ENCODE measurements at places on chromosomes 2 and 18.

DNA sequence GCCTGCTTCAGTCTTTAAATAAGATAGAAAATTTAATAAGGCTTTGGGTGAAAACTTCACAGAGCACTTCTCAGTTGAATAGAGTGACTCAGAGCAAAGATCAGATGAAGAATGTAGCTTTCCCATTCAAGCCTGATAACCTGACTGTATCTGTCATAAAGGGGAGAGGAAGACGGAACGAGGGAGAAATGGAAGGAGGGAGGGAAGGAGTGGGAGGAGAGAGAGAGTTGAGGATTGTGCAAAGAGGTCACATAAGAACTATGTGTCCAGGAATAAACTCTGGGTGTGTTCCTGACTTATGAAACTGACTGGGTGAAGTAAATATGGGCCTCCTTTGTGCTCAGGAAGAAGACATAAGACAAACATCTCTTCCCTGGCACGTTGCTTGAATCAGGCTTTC is 385.5 kb downstream of the LPIN1 start:
- no peak for DNase-seq

DNA sequence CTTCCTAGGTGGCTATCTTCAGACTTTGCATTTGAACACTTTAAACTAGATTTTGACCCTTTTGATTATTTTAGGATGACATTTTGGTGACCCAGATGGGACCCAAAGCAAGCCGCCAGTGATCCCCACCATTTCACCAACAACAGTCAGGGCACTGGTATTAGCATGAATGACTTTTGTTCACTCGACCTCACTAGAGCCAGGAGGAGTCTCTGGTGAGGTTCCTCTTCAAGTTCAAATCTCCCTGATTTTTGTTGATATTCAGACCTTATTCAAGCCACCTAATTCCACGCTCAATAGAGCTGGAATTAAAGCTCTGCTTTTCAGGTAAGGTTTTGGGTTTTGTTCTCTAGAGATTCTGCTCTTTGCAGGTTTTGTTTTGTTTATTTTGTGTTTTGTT is 202.3 kb downstream of the MREG start:
- no peak for DNase-seq

- no peak for DNase-seq
These were observed 73.1 kb downstream of the ACKR3 start for GRCh38 chr2:236642584-236643291.

DNA sequence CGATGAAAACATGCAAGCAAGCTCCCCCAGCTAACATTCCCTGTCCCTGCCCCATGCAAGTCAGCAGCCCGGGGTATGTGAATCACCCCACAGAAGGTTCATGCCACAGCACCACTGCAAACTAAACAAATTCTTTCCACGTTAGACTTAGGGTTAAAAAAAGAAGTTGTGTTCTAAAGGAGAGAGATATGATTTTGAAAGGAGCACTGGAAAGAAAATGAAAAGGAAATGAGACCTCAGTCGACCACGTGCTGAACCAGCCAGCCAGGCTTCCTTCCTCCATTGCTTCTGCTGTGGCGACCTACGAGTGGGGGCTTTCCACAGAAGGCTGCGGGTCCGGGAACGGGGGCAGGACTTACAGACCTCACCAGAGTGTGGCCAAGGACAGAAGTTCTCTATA is 52.0 kb downstream of the ARL4C start:
- no peak for DNase-seq

GRCh38 chr2:148720501-148721001 is 76.0 kb downstream of the EPC2 start:
- DNase-seq, result no peak

DNA sequence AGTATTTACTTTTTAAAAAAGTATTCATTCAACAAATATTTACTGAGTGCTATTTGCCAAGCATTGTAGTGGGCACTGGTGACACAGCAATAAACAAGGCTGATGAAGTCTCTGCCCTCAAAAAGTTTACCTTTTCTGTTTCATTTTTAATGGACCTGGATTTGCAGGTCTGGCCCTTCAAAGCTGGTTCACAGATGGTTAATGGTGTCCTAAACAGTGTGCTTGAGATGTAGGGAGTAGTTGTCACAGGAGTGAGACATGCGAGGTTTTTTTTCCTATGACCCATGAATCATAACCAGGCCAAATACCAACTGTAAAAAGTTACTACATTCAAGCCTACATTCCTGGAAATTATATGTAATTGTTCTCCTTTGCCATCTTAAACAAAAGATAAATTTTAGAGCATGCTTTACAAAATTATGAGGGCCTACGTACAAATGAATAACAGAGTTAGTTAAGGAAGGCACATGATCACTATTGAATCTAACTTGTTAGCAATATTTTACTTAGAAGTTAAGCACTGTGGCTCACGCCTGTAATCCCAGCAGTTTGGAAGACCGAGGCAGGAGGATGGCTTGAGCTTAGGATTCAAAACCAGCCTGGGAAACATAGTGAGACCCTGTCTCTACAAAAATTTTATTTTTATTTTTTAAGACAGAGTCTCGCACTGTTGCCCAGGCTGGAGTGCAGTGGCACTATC is 223.9 kb downstream of the MBD5 start:
- no peak for DNase-seq

GRCh38 chr18:72419914-72420313 is 124.2 kb downstream of the CBLN2 start:
- no peak for DNase-seq

DNA sequence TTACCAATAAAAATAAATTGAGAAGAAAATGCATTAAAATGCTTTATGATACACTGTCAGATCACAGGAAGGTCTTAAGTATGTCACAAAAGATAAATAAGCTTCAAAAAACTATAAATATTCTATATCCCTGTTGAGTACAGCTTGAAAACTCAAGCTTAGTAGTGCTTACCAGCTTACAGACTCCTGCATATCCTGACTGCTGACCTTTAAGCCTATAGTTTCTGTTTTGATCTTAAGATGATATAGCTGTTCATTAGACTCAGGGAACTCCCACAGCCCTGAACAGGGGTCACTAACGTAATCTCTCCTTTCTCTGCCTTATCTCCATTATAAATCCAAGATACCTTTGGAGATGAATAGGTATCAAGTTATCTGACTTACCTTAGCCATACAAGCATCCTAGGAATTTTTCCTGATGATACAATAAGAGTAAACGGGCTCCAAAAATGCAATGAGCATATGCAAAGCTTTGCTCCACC is 93.7 kb upstream of the RBBP8 start:
- no peak for DNase-seq

DNA sequence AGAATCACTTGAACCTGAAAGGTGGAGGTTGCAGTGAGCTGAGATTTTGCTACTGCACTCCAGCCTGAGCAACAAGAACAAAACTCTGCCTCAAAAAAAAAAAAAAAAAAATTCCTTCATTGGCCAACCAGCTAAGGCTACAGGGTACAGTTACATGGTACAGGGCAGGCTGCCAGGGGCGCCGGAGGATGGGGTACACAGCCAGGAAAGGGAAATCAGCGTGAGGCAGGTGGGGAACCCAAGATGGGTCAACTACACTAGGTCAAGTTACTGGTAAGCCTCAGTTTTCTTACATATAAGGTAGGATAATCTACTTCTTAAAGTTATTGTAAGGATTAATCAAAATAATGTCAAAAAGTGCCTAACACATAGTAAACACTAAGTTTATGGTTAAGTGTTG is 142.6 kb upstream of the MSH6 start:
- DNase-seq, result no peak

DNA sequence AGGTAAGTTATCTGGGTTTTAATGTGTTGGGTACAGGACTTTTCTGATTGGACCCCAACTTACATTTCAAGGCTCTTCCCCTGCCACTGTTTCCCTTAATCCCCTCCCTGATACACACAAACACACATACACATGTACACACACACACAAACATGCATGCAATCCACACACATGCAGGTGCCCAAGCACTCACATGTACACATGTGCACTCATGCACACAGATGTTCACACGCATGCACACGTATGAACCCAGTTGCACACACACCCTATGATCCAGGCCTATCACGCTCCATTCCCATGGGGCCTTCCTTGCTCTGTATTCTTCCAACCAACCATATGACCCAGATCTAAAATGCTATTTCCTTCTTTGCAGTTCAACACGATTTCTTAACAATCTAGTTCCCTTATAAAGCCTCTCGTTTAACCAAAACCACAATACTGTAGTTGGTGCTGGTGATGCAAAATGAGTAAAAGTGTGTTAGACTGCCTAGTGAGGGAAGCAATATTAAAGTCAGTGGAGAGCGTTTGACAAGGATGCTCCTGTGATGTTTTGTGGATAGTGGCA is 11.1 kb downstream of the SERPINB8 start:
- peak; percentile 6 for DNase-seq

GRCh38 chr2:85989288-85989865 is 100.6 kb upstream of the ST3GAL5 start:
- DNase-seq, result no peak

DNA sequence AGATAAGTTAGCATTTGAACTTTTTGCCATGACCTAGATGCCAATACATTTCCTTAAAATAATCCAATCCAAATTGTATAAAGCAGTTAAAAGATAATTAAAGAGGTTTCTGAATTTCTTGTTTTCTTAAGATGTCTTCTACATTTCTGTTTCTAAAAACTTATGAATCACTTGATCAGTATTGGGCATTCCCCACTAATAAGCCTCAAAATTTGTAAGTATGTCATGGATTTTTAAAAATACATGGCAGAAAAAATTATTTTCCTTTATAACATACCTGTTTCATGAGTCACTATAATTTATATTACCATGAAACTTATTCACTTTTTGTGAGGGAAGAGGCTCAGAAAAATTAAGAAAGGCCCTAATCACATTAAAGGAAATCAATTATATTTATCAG is 90.3 kb upstream of the TFPI start:
- DNase-seq, result no peak
